Lung (tissue), 17 donors: ENCODE measurements at places on chromosomes 12 and 14. TPM values are rescaled to one million over a fixed set of nuclear protein-coding genes. Genes with fewer than 3 reads are reported as not detected.

GRCh38 chr14:68476212-68477109, 316.4 kb downstream of the ZFP36L1 start:
- no peaks in the 10 kb centered on the region for H3K36me3 ChIP-seq
- peaks cover 4% of the 10 kb centered on the region for H3K4me1 ChIP-seq
- H3K4me3 ChIP-seq = no peak overlapping the region

DNA sequence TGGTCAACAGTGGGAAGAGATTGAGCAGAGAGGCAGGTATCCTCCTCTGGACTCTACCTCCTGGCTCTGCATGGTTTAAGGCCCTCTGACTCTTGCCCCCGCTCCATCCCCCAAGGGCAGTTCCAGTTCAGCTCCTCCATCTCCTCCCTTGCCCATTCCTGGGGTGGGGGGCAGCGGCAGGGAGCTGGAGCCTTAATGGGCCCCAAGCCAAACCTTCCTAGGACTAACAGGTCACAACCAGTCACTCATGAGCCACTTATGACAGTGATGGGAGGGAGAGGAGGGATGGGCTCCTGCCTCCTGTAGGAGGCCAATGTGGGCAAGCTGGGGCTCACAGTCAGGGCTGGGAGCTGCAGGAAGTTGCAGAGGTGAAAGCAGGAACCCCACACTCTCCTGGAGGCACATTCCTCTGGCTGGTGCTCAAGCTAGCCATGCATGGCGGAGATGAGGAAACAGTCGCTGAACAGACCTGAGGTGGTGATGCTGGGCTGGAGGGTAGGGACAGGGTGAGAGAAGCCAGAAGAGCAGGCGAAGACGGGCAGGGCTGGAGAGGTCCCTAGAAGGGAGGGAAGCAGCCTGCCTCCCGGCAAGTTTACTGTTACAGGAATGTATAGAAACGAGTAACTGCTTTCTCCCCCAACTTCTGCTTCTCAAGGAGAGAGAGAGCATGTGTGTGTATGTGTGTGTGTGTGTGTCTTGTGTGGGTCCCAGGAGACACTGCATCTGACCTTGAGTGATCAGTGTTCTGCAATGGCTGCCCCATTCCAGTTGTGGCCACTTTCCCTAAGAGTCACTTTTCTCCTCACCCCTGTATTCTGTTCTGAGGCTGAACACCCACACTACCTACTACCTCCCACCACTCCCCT, 5.0 kb upstream of the RAPGEF3 start:
- no peak overlapping the region for H3K4me3 ChIP-seq
- H3K27me3 ChIP-seq = no peaks in the 10 kb centered on the region
- H3K36me3 ChIP-seq = no peaks in the 10 kb centered on the region
- no peak for DNase-seq
- no peak overlapping the region for H3K27ac ChIP-seq

DNA sequence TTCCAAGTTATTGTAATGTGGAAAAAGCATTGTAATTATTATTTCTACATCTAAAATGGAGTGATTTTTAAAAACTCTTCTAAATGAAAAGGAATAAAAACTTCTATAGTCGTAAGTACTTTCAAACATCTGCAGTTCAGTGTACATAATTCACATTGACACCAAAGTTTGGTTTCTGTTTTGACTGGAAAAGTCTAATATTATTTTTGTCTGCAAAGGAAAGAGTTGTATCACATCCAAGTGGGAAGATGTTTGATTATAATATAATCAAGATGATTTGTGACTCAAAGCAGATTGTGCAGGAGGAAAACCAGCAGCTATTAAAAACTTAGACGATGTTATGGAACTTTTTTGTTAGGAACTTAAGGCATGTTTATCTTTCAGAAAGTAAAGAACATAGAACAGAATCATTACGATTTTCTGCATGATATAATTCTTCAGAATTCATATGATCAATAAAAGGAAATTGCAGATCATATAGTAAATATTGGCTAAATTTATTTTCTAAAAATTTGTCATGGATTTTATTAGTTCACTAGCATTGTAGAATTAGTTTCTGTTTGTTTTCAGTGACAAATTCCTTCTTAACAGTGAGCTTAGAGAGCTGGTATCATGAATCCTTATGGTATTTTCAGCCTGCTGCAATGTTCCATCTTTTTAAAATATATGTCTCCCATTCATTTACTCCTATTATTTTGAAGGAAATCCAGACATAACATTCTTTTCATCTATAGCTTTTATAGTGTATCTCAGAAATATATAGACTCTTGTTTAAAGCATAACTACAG, 145.8 kb downstream of the MIPOL1 start:
- peak; percentile 35 for DNase-seq
- H3K27ac ChIP-seq = no peak overlapping the region
- no peaks in the 10 kb centered on the region for H3K4me1 ChIP-seq
- no peaks in the 10 kb centered on the region for H3K36me3 ChIP-seq
- H3K4me3 ChIP-seq = no peak overlapping the region

- no peaks in the 10 kb centered on the region for H3K36me3 ChIP-seq
- no peak overlapping the region for H3K27ac ChIP-seq
- H3K4me3 ChIP-seq = no peak overlapping the region
Measured at GRCh38 chr12:52942066-52942900, 6.6 kb upstream of the KRT18 start.

DNA sequence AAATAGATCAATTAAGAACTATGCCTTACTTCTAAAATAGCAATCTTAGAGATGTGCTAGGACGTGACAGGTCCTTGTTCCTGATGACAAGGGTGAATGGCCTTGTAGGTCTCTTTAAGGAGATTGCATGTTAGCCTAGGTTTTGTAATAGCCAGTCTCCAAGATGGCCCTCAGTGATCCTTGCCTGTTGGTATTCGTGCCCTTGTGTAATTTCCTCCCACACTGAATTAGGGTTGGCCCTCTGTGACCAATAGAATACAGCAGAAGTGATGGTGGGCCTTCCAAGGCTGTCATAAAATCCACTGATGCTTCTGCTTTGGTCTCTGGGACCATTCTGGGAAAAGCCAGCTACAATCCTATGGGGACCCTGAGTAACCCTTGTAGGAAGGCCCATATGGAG, 38.2 kb upstream of the SNX6 start:
- peaks cover 7% of the 10 kb centered on the region for H3K4me1 ChIP-seq
- DNase-seq = no peak
- no peak overlapping the region for H3K4me3 ChIP-seq
- H3K27me3 ChIP-seq = no peaks in the 10 kb centered on the region

- no peaks in the 10 kb centered on the region for H3K27me3 ChIP-seq
- no peak overlapping the region for H3K27ac ChIP-seq
- peaks cover 5% of the 10 kb centered on the region for H3K4me1 ChIP-seq
Measured at GRCh38 chr12:2341051-2341751, 288.4 kb downstream of the CACNA1C start.

GRCh38 chr12:110279566-110280375, 1.3 kb upstream of the ATP2A2 start:
- H3K4me1 ChIP-seq = peaks cover 26% of the 10 kb centered on the region
- H3K27me3 ChIP-seq = no peaks in the 10 kb centered on the region
- peaks cover 16% of the 10 kb centered on the region for H3K36me3 ChIP-seq
- H3K27ac ChIP-seq = no peak overlapping the region
- no peak overlapping the region for H3K4me3 ChIP-seq
- peak; percentile 35 for DNase-seq

DNA sequence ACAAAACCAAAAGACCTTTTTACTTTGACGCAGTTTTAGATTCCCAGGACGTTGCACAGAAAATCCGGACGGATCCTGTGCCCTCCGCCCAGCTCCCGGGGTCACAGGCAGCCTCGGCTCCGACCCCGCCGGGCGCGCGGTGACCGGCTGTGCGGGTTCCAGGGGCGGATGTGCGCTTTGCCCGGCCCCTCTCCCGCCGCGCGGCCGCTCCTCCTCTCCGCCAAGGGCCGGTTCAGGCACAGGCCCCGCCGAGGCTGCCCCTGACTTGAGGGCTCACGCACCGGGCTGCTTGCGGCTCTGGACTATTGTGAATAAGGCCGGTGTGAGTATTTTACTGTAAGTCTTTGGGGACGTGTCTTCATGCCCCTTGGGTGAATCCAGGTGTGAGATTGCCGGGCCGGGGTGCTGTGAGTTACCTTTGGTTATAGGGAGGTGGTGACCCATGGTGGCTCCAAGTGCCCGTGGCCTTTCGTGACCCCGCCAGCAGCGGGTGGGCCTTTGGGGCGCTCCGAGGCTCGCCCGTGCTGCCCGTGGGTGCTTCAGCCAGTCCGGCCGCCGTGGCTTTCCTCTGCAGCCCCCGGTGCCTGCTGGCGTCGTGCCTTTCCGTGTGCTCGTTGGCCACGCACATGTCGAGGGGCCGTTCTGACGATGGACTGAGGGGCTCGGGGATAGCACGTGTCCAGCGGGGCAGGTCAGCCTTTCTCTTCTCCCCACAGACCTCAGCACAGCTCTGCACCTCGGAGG, 45.9 kb downstream of the NOC4L start:
- no peak for DNase-seq
- peak overlapping the region; percentile 30 for H3K4me3 ChIP-seq
- H3K27ac ChIP-seq = no peak overlapping the region
- no peaks in the 10 kb centered on the region for H3K36me3 ChIP-seq

DNA sequence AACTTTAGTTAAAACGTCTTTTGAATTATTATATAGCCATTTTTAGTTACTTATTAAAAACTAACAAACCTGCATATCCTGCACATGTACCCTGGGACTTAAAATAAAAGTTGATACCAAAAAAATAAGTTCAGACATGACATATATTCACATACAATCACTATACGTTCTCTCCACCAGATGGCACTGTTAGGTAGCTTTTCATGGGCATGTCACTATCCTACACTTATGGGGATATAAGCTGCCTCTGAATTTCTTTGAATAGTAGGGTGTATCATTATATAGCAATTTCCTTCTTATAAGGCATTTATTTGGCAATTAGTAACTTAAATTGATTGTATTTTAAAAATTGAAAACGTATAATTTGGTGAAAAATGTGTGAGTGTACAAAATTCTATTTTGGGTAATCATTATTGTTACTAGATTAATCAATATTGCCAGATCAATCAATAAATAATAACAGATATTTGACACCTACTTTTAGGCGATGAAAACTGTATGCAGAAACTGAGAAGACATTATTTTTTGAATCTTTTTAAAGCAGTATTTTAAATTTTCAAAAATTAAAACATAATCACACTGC, 31.8 kb upstream of the OR10A7 start:
- no peaks in the 10 kb centered on the region for H3K27me3 ChIP-seq
- peak; percentile 92 for DNase-seq
- no peak overlapping the region for H3K27ac ChIP-seq
- no peak overlapping the region for H3K4me3 ChIP-seq
- no peaks in the 10 kb centered on the region for H3K36me3 ChIP-seq

DNA sequence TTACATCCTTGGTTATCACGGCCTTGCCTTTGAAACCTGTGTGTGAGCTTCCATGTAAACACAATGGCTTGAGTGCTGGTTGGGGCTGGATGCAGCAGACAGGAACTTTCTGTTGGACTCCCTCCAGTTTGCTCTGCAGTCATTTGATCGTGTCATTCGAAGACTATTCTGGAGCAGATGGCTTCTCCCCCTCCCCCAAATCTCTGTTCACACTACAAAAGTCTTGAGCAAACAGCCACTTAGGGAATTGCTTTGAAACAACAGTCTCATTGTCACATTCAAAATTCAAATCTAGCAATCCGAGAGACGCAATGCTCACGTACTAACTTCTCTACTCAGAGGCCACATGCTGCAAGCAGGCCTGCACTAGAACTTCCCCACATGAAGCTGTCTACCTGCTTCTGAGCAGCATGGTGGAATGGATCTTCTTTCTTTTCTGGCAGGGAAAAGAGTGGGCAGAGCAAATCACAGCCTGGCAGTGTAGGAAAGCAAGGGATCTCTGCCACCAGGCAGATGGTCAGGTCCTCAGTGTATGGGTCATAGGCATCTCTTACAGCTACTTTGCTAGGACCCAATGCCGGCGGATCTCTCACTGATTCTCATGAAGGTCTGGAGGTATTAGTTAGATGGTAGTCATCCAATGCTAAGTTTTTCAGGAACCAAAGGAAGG, 214.2 kb downstream of the PPM1H start:
- no peaks in the 10 kb centered on the region for H3K27me3 ChIP-seq
- DNase-seq = peak; percentile 78
- no peaks in the 10 kb centered on the region for H3K36me3 ChIP-seq
- H3K4me1 ChIP-seq = peaks cover 7% of the 10 kb centered on the region

Gene SOX5
- 71.4 TPM for total RNA-seq

DNA sequence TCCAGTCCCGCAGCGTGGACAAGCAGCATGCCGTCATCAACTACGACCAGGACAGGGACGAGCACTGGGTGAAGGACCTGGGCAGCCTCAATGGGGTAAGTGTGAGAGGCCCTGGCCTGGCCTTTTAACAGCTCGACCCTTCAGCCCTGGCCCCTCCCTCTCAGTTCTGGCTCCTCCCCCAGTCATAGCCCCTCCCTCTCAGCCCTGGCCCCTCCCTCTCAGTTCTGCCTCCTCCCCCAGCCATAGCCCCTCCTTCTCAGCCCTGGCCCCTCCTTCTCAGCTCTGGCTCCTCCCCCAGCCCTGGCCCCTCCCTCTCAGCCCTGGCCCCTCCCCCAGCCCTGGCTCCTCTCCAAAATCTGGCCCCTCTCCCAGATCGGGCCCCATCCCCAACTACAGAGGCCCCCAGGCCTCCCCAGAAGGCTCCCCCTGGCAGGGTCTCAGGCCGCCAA, 11.2 kb downstream of the CEP170B start:
- H3K4me3 ChIP-seq = no peak overlapping the region
- no peaks in the 10 kb centered on the region for H3K27me3 ChIP-seq
- H3K36me3 ChIP-seq = peaks cover 6% of the 10 kb centered on the region
- H3K4me1 ChIP-seq = no peaks in the 10 kb centered on the region

- no peak overlapping the region for H3K4me3 ChIP-seq
- H3K36me3 ChIP-seq = peaks cover 3% of the 10 kb centered on the region
- peaks cover 20% of the 10 kb centered on the region for H3K4me1 ChIP-seq
- no peaks in the 10 kb centered on the region for H3K27me3 ChIP-seq
- peak; percentile 41 for DNase-seq
- no peak overlapping the region for H3K27ac ChIP-seq
Measured at GRCh38 chr12:30753233-30753632, 1.5 kb downstream of the CAPRIN2 start.

GRCh38 chr14:103073876-103074728, 9.9 kb upstream of the LBHD2 start:
- H3K27ac ChIP-seq = peak overlapping the region; percentile 81
- H3K27me3 ChIP-seq = no peaks in the 10 kb centered on the region
- no peak for DNase-seq
- H3K36me3 ChIP-seq = no peaks in the 10 kb centered on the region
- no peaks in the 10 kb centered on the region for H3K4me1 ChIP-seq

Gene BCAT1
- 61.3 TPM for total RNA-seq

- DNase-seq = no peak
- no peaks in the 10 kb centered on the region for H3K4me1 ChIP-seq
- no peak overlapping the region for H3K4me3 ChIP-seq
- no peaks in the 10 kb centered on the region for H3K36me3 ChIP-seq
- peaks cover 5% of the 10 kb centered on the region for H3K27me3 ChIP-seq
Measured at GRCh38 chr12:119157978-119158377, 20.8 kb upstream of the HSPB8 start.

Gene KRT82
- total RNA-seq = not detected

GRCh38 chr12:75366629-75367028, 24.3 kb upstream of the GLIPR1L2 start:
- no peak overlapping the region for H3K4me3 ChIP-seq
- no peaks in the 10 kb centered on the region for H3K27me3 ChIP-seq
- H3K27ac ChIP-seq = no peak overlapping the region
- H3K4me1 ChIP-seq = no peaks in the 10 kb centered on the region

- no peaks in the 10 kb centered on the region for H3K36me3 ChIP-seq
- H3K4me3 ChIP-seq = no peak overlapping the region
- peak overlapping the region; percentile 20 for H3K27ac ChIP-seq
- peak; percentile 44 for DNase-seq
- peaks cover 17% of the 10 kb centered on the region for H3K4me1 ChIP-seq
- no peaks in the 10 kb centered on the region for H3K27me3 ChIP-seq
Measured at GRCh38 chr14:104805326-104805678, 4.4 kb downstream of the ZBTB42 start.

GRCh38 chr12:29148911-29149690, at the start of gene FAR2:
TSS of gene FAR2 (plus strand) at chr12:29149278. CDS start at chr12:29270450, 121,172 bp downstream.
- DNase-seq = peak; percentile 65
- peaks cover 14% of the 10 kb centered on the region for H3K27me3 ChIP-seq
- H3K4me1 ChIP-seq = peaks cover 6% of the 10 kb centered on the region
- H3K4me3 ChIP-seq = peak within 1 kb of the TSS; percentile 46
